ENCODE measurements at places on chromosomes 13 and 19. TPM values are rescaled to one million over a fixed set of nuclear protein-coding genes. Genes with fewer than 3 reads are reported as not detected.

DNA sequence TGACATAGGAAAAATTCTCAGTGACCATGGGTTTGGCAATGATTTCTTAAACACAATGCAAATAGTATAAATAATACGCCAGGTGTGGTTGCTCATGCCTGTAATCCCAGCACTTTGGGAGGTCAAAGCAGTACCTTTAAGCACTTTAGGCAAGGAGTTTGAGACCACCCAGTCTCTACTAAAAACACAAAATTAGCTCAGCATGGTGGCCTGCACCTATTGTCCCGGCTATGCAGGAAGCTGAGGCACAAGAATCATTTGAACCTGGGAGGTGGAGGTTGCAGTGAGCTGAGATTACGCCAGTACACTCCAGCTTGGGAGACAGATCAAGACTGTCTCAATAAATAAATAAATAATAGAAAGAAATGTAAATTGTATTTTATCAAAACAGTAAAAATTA is 356.5 kb upstream of the SLITRK6 start:
- H3K4me3 ChIP-seq = no peak overlapping the region
- DNase-seq = no peak
- H3K27me3 ChIP-seq = no peaks in the 10 kb centered on the region
- H3K4me1 ChIP-seq = no peaks in the 10 kb centered on the region
- no peak overlapping the region for H3K27ac ChIP-seq

GRCh38 chr13:50592412-50593155 is 250.9 kb downstream of the DLEU7 start:
- no peaks in the 10 kb centered on the region for H3K36me3 ChIP-seq
- H3K4me1 ChIP-seq = peaks cover 26% of the 10 kb centered on the region
- no peak for DNase-seq
- H3K27me3 ChIP-seq = no peaks in the 10 kb centered on the region
- H3K27ac ChIP-seq = no peak overlapping the region

- DNase-seq = no peak
- H3K27ac ChIP-seq = peak overlapping the region; percentile 95
- no peaks in the 10 kb centered on the region for H3K27me3 ChIP-seq
- peaks cover 23% of the 10 kb centered on the region for H3K36me3 ChIP-seq
Measured at GRCh38 chr19:5950741-5951140, 27.2 kb downstream of the RANBP3 start.

- no peaks in the 10 kb centered on the region for H3K27me3 ChIP-seq
- peak within 1 kb of the TSS; percentile 28 for H3K27ac ChIP-seq
- H3K4me3 ChIP-seq = peak within 1 kb of the TSS; percentile 79
- peaks cover 41% of the 10 kb centered on the region for H3K4me1 ChIP-seq
- peak; percentile 64 for DNase-seq
Measured at GRCh38 chr19:38319421-38320258, at the start of gene KCNK6. KCNK6 (plus strand) TSS chr19:38319845; CDS start chr19:38319951, 106 bp downstream.

GRCh38 chr13:82688400-82688994 is 1193.8 kb downstream of the SLITRK1 start:
- no peaks in the 10 kb centered on the region for H3K36me3 ChIP-seq
- no peaks in the 10 kb centered on the region for H3K27me3 ChIP-seq
- H3K4me3 ChIP-seq = peak overlapping the region; percentile 53
- peaks cover 25% of the 10 kb centered on the region for H3K4me1 ChIP-seq
- H3K27ac ChIP-seq = peak overlapping the region; percentile 20
- DNase-seq = no peak

- no peak for DNase-seq
- H3K36me3 ChIP-seq = no peaks in the 10 kb centered on the region
- H3K27me3 ChIP-seq = peaks cover 8% of the 10 kb centered on the region
- H3K4me1 ChIP-seq = no peaks in the 10 kb centered on the region
- no peak overlapping the region for H3K27ac ChIP-seq
Measured at GRCh38 chr13:101661839-101662238, 209.4 kb downstream of the ITGBL1 start.

DNA sequence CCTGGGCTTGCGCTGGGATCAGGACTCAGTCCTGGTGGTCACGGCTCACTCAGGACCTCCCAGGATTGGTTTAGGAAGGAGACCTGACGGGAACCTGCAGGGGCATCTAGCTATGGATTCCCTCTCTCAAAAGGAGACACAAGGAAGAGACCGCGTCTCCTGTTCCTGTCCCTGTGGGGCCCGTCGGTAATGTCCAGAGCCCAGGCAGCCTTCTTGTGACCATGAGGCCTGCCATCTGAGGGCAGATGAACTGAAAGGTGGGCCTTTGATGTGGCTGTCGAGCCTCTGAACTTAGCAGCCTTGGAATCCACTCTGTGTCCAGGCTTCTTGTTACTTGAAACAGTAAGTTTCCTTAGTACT is 31.5 kb upstream of the MIER2 start:
- H3K27me3 ChIP-seq = peaks cover 26% of the 10 kb centered on the region
- H3K4me1 ChIP-seq = no peaks in the 10 kb centered on the region
- no peak for DNase-seq
- no peak overlapping the region for H3K4me3 ChIP-seq

DNA sequence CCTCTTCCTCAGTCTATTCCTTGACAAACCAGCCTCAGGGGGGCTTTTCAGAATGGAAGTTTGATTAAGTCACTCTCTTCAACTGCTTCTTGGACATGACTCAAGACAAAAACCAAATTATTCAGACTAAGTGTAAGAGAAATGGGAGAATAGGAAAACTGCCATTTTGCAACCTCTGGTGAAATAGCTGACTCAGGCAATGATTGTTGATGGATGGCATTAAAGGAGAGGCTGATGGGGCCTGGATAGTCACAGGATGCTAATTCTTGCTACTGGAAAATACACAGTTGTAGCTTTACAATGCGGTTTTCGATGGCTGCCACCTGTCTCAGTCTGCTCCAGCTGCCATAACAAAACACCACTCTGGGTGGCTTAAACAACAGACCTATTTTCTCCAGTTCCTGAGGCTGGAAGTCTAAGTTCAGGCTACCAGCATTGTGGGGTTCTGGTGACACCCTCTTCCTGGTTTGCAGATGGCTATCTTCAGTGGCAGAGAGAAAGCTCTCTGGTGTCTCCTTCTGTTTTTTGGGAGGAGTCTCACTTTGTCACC is 6.1 kb downstream of the NOSIP start:
- H3K36me3 ChIP-seq = peaks cover 5% of the 10 kb centered on the region
- peaks cover 31% of the 10 kb centered on the region for H3K4me1 ChIP-seq
- peak overlapping the region; percentile 29 for H3K27ac ChIP-seq
- no peak overlapping the region for H3K4me3 ChIP-seq

DNA sequence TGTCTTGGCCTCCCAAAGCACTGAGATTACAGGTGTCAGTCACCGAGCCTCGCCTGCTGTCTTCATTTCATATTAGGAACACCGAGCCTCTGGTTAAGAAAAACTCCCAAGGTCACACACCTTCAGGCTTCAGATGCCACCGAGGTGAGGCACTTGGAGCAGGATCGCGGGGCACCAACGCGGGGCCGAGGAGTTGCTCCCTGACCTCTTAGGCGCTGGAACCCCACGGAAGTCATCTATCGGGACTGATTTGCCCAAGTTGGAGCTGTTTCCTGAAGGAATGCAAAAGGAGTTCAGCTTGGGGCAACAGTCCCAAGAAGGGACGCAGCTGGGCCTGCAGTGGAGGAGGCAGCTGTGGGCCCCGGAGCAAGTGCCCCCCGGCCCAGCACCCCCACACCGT is 50.3 kb upstream of the XPO4 start:
- H3K27ac ChIP-seq = no peak overlapping the region
- no peak for DNase-seq
- H3K36me3 ChIP-seq = no peaks in the 10 kb centered on the region

GRCh38 chr13:59247171-59247570 is 916.6 kb downstream of the DIAPH3 start:
- H3K27me3 ChIP-seq = no peaks in the 10 kb centered on the region
- no peak overlapping the region for H3K27ac ChIP-seq
- no peak overlapping the region for H3K4me3 ChIP-seq
- DNase-seq = no peak

DNA sequence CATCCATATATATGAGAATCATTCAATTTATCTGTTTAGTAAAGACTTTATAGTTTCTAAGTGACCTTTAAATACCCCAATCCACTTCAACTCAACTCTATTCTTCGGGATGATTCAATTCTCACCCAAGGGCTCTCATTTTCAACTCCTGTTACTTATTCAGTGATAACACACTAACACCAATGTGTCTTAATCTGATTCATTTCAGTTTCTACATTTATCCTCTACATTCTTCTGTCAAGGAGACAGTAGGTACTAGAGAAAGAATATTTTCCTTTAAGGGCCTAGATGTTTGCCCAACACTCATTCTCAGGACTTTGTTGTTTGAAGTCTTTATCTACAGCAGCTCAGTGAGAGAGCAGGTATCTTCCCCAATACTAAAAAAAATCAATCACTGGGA is 7.1 kb downstream of the ARGLU1 start:
- no peak for DNase-seq
- H3K27ac ChIP-seq = peak overlapping the region; percentile 77
- peak overlapping the region; percentile 22 for H3K4me3 ChIP-seq
- no peaks in the 10 kb centered on the region for H3K27me3 ChIP-seq

GRCh38 chr19:47013041-47013517 is 6.6 kb upstream of the NPAS1 start:
- no peak overlapping the region for H3K27ac ChIP-seq
- H3K36me3 ChIP-seq = no peaks in the 10 kb centered on the region
- H3K4me1 ChIP-seq = peaks cover 10% of the 10 kb centered on the region
- peaks cover 4% of the 10 kb centered on the region for H3K27me3 ChIP-seq

AZU1 gene
- total RNA-seq = not detected

KLK15 gene
- total RNA-seq = not detected

CEACAM19 gene
- total RNA-seq = 0.57 TPM

RRAS gene
- 14.4 TPM for total RNA-seq

RAP2A gene
- 13.7 TPM for total RNA-seq

TGFBR3L gene
- total RNA-seq = 4.6 TPM

NRTN gene
- total RNA-seq = 0.97 TPM
